ENCODE measurements at places on chromosomes 2 and 18. TPM values are rescaled to one million over a fixed set of nuclear protein-coding genes. Genes with fewer than 3 reads are reported as not detected.

DNA sequence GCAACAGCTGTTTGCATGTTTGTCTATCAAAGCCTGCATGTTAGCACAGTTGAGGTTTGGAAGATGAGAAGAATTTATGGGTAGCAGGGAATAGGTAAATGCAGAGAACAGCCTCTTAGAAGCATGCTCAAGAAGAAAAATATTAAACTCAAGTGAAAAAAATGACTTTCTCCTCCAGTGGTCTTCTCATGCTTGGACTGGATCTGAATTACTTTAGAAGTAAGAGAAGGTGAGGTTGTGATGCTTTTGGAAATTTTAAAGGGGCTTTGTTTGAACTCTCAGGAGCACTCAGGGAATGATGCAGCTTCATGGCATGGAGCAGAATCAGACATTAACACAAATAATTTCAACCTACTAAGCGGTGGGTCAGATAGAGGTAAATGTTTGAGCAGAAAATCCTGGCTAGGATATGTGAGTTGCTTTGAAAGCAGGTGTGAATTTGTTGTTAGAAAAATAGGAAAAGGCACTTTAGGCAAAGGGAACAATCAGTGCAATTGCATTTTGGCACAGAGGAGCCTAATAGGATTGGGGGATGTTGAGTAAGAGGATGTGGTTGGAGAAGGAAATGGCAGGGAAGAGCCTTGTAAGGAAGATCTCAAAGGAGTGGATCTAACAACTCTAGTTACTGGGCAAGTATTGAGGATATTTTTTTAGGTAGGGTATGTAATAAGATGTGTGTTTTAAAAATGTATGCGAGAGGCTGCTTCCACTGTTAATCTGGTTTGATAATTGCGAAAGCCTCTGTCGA is 76.3 kb downstream of the DDX1 start:
- no peak for DNase-seq

DNA sequence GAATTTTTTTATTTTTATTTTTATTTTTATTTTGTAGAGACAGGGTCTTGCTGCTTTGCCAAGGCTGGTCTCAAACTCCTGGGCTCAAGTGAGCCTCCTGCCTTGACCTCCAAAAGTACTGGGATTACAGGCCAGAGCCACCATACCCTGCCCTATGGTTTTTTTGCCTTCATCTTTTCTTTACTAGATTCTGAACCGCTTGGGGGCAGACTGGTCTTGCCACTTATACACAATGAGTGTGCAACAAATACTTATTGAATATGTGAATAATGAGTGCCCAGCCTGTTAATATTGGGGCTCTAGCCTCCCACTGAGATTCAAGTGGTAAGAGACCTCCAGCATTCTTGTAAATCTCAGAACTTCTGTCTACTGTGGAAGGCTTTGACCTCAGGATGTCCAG is 3.9 kb downstream of the NCK2 start:
- DNase-seq: no peak

DNA sequence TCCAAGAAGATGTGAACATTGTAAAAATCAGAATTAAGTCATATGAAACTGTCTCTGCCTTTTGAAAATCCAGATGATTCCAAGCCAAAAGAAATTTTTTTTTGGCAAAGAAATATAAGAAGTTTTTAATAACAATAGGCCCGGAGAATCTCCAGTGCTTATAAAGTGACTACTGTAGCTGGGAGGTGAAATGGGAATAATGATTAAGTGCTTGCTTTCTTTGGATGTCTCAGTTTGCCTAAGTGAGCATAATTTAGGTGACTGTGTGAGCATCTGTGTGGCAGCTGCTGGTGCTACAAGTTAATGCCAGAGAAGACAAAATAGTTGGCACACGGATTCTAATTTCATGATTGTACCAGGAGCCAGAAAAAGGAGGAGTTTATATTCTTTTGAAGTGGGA is 185.0 kb downstream of the LTBP1 start:
- no peak for DNase-seq

CHRNG gene
- not detected for total RNA-seq

DNA sequence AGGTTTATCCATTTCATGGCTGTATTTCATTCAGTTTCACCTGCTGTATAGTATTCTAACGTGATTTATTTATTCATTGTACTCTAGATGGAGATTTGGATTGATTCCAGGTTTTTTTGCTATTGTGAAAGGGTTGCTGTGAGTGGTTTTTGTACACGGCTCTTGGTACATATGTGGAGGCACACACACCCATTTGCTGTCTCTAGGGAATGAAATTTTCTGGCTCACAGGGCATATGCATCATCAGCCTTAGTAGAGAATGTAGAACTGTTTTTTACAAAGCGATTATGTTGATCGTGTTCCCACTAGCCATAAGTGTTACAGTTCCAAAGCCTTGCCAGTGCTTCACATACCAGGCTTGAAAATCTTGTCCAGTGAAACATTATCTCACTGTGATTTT is 5.1 kb downstream of the SPTBN1 start:
- no peak for DNase-seq

- no peak for DNase-seq
These were observed 167.1 kb upstream of the FOSL2 start for GRCh38 chr2:28225473-28226080.

FAM110C gene
- 0.09 TPM for total RNA-seq

DNA sequence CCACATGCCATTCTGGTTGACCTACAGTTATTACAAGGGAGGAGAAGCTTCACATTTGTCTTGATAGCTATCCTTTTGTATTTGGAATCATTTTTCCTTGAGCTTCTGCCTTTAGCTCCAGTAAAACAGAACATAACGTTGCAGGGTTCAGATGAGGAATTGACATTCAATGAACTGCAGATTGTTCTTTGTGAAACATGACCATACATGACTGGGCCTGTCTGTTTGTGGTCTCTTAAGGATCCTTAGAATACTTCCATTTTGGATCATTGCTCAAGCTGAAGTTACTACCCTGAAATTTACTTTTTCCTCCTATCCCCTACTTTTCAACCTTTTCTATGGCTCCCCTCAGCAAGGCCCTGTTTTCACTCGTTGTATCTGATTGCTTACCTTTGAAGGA is 1281.7 kb upstream of the CELF4 start:
- no peak for DNase-seq

KIF1A gene
- 90.9 TPM for total RNA-seq

G6PC2 gene
- not detected for total RNA-seq

GRCh38 chr2:227853204-227853629 is 18.2 kb upstream of the DAW1 start:
- DNase-seq: no peak

PMAIP1 gene
- total RNA-seq: 4.6 TPM

GALR1 gene
- total RNA-seq: not detected

DNA sequence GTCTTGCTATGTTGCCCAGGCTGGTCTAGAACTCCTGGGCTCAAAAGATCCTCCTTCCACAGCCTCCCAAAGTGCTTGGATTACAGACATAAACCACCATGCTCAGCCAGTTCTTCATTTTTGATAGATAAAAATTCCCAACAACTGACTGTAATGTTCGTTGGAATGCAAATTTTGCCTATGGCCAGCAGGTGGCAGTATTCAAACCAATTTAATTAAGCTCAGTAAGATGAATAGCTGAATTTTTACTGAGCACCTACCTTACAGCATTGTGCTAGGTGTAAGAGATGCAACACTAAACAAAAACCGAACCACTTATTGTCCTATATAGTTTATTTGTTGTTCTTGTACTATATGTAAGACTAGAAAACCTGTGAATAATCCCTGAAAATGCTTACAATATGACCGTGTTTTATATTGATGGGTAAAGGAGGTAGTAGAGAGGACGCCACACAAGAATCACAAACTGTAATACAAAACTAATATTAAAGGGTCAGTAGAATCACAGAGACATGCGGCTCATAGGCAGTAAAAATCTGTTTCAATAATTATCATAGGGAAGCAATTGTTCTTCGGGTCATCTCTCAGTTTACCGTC is 8.2 kb upstream of the TMEM182 start:
- DNase-seq: peak; percentile 21

SCN2A gene
- 0.55 TPM for total RNA-seq

Measured in neural crest cell (in vitro differentiated cells).